HCT116 (cell line): ENCODE measurements at places on chromosomes 2 and 18. TPM values are rescaled to one million over a fixed set of nuclear protein-coding genes. Genes with fewer than 3 reads are reported as not detected.

The NLRC4 gene
- total RNA-seq, result not detected

- no peak for DNase-seq
These were observed 556.7 kb upstream of the FSIP2 start for GRCh38 chr2:185181901-185182300.

The AGXT gene
- 0.34 TPM for total RNA-seq

GRCh38 chr2:144239306-144239705 lies 280.6 kb downstream of the ZEB2 start:
- DNase-seq, result no peak
